Tibial artery (tissue), 4 donors: ENCODE measurements at places on chromosomes 12 and 14.

DNA sequence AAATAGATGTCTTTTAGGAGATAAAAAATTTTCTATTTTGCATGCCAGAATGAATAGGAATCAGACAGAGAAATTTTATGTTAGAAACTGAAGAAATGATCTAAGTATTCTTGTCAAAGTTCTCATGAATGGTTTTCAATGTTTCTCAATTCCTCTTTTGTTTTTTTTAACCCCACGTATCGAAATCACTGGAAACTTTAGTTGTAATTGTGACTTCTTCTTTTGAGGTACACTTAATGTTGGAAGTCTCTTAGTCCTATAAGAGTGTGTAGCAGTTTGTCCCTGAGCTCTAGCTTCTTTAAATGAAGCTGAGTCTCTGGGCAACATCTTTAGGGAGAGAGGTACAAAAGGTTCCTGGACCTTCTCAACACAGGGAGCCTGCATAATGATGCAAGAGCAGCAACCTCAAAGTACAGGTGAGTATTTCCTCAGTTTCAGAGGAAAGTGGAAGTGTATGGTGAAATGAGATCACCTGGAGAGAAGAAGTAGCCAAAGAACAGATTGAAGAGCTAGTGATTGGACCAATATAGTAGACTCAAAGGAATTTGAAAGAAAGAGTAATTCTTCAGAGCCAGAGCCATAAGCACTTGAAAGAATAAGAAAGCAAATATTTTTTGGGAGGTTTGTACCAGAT, at the start of gene CLEC6A:
TSS of gene CLEC6A (plus strand) at position 236 of the 634 bp plus-strand sequence. CDS start at position 386, 150 bp downstream.
- no peaks in the 10 kb centered on the region for H3K4me1 ChIP-seq
- H3K36me3 ChIP-seq: no peaks in the 10 kb centered on the region
- H3K27ac ChIP-seq: no peak within 1 kb of the TSS
- H3K4me3 ChIP-seq: no peak within 1 kb of the TSS
- H3K27me3 ChIP-seq: no peaks in the 10 kb centered on the region

DNA sequence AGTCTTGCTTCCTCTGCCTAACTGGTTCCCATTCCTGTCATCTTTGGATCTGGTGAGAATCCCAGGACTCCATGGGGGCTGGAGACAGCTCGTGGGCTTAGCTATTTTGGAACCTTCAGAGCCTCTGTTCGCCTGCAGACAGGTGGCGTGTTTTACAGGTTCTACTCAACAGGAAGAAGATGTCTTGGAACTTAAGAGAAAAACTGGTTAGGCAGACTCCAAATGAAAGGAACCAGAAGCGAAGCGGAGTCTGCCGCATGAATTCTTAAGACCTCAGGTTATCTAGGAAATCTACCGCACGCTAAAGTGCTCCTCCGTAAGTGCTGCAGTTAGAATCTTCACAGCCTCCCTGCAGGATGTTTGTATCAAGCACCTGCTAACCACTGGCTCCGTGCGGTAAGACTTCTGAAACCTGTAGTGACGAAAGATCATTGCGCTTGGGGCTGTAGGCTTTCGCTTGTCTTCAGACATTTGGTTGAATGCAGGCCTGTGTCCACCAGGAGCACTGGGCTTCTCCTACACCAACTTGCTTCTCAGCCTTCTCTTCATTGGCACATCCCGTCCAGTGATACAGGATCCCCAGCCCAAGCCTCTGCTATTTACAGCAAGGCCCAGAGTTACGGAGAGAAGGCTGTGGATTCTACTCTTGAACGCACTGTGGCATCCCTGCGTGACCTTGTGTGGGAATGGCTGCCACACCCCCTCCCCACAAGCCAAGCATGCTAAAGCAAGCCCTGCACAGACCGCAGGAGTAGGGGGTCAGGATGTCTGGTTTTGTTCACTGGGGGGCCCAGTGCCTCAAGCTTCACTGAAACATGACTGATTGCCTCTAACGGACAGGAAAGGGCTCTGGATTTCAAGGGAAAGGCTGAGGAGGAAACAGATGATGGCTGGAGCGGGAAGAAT, 35.0 kb downstream of the ACADS start:
- H3K4me3 ChIP-seq: no peak overlapping the region
- H3K27me3 ChIP-seq: no peaks in the 10 kb centered on the region
- H3K27ac ChIP-seq: peak overlapping the region; percentile 46
- peaks cover 11% of the 10 kb centered on the region for H3K4me1 ChIP-seq
- peaks cover 27% of the 10 kb centered on the region for H3K36me3 ChIP-seq

DNA sequence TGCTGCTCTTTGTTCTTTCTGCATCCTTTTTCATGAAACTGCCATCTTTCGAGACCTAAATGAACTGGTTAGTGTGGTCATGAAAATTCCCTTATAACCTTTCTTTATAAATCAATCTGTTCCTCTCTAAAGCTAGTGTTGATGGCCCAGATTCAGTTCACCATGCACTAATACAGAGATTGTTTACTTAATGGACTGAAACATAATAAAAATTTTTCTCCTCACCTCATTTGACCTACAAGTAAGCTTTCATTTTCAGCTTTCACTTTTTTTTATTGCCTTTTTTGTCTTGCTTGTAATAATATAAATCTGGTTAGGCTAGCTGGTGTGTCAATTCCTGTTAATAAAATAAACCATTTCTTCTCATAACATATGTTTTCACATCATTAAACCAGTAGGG, 183.8 kb downstream of the CCDC59 start:
- no peaks in the 10 kb centered on the region for H3K4me1 ChIP-seq
- no peak overlapping the region for H3K27ac ChIP-seq
- no peak for DNase-seq
- no peaks in the 10 kb centered on the region for H3K27me3 ChIP-seq
- H3K36me3 ChIP-seq: no peaks in the 10 kb centered on the region
- H3K4me3 ChIP-seq: no peak overlapping the region

DNA sequence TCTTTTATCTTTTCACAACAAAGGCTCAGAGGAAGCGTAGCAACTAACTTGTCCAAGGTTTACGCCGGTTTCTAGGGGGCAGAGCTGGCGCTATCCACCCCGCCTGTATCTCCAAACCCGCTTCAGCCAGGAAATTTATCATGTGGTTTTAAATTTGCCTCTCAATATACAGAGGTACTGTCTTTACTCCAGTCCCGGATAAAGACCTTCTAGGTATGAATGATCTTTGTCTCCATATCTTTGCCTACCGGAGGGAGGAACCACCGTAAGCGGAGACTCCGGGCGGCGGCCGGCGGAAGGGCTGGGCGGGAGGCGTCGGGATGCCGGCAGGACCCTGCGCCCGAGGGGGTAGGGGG, 693 bp upstream of the RIMKLB start:
- no peak for DNase-seq
- peak overlapping the region; percentile 100 for H3K27ac ChIP-seq
- no peaks in the 10 kb centered on the region for H3K27me3 ChIP-seq

DNA sequence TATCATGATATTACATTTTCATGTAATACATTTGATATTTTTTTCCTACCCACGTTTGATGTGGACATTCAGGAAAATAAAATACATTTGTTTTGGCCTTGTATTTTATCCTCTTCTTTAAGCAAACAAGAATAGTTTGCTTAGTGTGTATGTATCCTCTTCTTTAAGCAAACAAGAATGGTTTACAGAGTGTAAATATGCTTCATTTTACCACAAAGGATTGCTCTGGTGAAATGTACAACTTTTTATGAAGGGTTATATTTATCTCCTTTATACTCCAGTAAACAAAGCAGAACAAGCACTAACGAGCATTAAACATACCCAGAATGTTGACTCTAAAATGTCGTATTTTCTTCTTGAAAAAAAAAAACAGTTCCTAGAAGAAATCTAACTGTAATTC, 244.7 kb downstream of the KCNH5 start:
- no peaks in the 10 kb centered on the region for H3K4me1 ChIP-seq
- H3K27ac ChIP-seq: no peak overlapping the region
- DNase-seq: no peak

- no peaks in the 10 kb centered on the region for H3K36me3 ChIP-seq
- DNase-seq: no peak
- H3K4me1 ChIP-seq: no peaks in the 10 kb centered on the region
- H3K4me3 ChIP-seq: no peak overlapping the region
These were observed 334.0 kb upstream of the PRICKLE1 start for GRCh38 chr12:42923583-42923982.
